ENCODE measurements at places on chromosomes 1 and 21.

GRCh38 chr1:64121766-64122385, 81.5 kb upstream of the UBE2U start:
- DNase-seq, result peak; percentile 39

DNA sequence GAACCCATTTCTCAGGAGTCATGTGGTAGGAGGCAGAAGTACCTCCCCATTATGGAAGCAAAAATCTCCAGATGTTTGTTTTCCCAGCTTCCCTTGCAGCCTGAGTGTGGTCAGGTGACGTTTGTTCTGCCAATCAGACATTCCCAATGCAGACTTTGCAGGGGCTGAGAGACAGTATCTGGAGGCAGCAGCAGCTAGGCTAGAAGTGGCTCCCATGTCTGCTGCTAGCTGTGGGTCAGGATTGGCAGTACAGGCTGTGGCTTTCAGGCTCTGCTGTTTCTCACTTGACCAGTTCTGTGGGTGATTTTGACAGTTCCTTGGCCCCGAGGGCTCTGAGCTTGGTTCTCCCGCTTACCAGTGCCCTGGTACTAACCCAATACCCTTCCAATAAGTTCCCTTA, 58.6 kb upstream of the NBPF3 start:
- DNase-seq, result no peak

GRCh38 chr1:229149435-229149834, 121.5 kb upstream of the RAB4A start:
- DNase-seq, result no peak

DNA sequence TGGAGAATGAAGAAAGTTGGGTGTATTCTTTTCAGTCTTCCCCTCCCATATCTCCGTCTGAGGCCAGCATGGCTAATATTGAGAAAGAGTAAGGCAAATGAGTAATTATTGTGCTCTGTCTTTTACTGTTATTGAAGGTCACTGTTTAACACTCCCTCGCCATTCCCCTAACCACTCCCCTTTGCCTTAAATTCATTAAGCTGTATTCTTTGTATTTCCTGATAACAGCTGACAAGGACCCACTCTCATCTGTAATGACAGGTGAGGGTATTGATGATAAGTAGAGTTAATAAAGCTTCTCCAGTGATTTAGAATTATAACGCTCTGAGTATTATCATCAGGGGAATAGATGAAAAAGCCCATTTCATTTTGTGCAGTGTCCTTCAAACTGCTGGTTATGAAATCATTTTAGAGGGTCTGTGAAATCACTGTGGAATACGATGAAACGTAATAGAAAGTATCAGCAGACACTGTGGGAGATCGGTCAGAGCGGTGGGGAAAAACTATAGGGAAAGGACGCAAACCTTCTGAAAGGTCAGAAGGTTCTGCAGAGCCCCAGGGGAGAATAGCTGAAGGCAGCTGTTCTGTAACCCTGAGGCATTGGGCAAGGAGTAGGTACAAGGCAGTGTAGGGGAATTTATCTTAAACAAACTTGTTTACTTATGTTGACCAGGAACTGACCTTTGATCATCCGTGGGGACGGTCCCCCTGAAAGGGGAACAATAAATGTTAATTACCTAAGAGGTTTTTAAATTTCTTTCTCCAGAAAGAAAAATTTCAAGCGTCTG, 46.3 kb upstream of the CACYBP start:
- peak; percentile 85 for DNase-seq

GRCh38 chr1:161164901-161165610, 1.2 kb upstream of the PPOX start:
- DNase-seq, result peak; percentile 51

- no peak for DNase-seq
These were observed 20.7 kb upstream of the HPCAL4 start for GRCh38 chr1:39711966-39712340.

DNA sequence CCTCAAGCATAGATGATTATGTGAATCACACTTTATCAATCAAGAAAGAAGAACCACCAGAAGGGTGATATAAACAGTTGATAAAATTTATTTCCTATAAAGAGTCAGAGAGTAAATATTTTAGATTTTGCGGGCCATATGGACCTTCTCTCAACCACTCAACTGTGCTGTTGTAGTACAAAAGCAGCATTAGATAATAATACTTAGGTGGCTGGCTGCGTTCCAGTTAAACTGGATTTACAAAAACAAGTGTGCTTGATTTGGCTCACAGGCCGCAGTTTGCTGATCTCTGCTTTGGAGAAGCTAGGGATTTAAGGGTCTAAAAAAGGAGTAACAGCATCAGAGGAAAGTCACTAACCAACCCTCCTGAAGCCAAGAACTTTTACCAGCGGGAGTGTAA, 1406.0 kb downstream of the KCNT2 start:
- peak; percentile 19 for DNase-seq

- peak; percentile 71 for DNase-seq
These were observed 10.8 kb downstream of the OSBPL9 start for GRCh38 chr1:51627672-51628071.

DNA sequence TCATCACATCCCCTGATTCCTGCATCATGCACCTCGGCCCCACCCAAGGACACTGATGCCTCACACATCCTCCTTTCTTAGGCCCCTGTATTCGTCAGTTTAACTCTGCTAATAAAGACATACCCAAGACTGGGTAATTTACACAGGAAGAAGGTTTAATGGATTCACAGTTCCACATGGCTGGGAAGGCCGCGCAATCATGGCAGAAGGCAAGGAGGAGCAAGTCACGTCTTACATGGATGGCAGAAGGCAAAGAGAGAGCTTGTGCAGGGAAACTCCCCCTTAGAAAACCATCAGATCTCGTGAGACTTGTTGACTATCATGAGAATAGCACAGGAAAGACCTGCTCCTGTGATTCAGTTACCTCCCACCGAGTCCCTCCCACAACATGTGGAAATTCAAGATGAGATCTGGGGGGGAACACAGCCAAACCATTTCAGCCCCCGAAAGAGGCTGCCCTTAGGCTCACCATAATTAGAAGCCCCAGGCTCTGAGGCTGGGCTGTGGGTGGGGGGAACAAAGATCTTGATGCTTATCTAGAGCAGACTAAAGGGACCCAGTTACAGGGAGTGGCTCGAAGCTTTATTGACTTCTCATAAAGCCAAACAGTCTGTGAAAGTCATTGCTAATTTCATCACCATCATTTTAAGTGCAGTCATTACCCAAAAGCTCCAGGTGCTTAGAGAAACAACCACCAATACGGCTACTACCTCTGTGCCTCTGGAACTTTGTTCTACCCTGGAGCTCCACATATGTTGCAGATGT, 181.5 kb downstream of the MATN1 start:
- DNase-seq, result no peak

DNA sequence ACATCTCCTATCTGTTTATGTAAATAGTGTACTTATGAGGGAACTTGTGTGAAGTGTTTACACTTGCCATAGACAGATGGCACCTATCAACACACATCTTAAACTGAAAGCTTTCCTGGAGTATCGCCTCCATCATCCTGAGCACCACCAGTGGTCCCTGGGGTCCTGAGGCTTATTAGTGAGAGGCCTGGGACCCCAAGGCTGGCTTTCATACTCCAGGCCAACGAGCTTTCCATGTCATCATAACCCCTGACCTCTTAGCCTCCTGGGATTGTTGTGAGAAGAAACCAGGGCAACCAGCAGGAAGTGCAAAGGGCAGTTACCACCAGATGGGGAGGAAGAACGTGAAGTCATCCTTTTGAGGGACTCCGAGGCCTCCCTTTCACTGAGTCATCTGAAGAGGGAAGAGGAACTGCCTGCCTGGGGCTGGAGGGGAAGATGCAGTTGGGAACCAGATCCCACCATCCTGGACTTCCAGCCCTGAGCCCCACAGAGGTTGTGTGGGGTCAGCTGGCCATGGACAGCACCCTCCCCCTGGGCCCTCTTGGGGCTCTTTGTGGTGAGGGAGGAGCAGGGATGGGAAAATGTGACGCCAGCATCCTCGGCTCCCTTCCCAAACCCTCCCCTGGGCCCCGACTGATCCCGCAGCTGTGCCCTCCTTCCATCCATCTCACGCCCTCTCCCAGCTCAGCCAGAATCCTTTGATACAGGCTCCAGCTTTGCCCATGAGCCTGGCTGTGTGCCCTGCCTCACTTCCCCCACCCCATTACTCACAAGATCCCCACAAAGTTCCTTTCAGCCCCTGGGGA, 5.8 kb downstream of the INKA2 start:
- peak; percentile 98 for DNase-seq

DNA sequence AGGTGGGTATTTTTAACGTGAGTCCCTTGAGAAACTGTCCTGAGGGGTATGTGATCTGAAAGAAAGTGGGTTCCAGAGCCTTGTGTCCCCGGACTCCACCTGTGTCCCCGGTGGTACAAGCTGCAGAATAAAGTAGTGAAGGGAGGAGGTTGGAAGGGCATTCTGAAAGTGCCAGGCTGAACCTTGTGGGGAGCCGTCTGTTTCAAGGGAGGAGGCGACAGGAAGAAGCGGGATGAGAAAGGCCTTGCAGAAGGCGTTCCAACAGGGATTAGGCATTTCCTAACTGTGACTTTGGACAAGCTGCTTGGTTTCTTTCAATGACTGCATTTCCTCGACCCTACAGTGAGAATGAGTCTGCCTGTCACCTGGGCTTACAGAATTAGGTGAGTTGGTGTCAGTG, 5.8 kb downstream of the FOXD3 start:
- DNase-seq, result no peak

DNA sequence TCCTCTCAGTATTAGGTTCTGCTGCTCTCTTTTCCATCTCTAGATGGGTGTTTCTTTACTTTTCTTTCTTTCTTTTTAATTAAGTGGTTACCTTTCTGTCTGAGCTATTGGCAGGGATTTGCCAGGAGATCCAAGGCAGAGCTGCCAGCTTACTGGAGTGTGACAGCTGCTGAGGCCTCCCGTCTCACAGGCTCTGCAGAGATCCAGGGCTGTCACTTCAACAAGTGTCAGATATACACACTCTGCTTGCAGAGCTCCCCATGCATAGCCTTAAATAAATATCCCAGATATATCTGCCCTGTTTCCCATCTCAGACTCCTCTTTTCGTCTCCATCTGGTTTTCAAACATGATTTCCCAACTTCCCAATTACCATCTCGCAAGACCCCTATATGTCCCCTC, 124.3 kb downstream of the NOS1AP start:
- DNase-seq, result peak; percentile 69

- DNase-seq, result no peak
These were observed 209.8 kb downstream of the DISC1 start for GRCh38 chr1:231836227-231836893.

GRCh38 chr1:35577071-35577998, 4.2 kb downstream of the TFAP2E start:
- DNase-seq, result no peak

DNA sequence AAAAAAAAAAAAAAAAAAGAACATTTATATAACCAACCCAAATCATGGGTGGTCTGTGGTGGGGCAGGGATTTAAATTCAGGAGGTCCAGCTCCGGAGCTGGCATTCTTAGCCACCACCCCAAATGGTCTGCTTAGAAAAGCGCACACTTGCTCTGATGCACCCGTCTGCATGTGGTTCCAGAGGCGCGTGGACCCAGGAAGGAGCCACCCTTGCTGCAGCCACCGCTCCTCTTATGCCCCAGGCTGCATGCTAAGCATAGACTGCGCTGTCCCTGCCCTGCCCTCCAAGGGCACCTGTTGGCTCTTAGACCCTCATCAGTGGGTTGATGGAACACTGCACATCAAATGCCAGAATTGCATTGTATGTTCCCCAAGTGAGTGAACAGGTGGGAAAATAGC, 41.4 kb downstream of the ATP5PO start:
- DNase-seq, result no peak

- DNase-seq, result no peak
These were observed 11.6 kb upstream of the MAPKAPK2 start for GRCh38 chr1:206672844-206673758.

DNA sequence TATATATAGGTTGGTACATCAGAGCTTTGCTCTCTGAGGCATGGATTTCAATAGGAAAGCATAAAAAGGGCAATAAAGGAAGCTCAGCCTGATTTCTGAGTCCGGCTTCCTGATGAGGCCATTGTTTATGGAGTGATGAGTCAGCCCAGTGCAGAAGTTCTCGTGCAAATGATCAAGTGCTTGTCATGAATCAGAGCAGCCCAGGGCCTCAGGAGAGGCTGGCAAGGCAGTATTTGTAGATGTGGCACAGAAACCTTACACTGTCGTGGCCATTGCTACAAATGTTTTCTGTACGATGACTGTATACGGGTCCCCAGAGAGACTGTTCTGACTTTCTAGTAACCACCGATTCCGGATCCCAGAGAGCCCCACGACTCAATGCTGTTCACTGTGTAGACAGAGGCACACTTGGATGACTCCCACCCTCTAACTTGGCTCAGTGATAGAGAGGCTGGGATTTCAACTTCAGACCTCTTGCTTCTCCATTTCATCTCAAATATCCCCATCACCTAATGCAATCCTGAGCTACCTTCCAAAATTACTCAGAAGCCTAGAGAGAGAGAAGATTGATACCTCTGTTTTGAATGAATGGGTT, 26.8 kb downstream of the UMODL1 start:
- peak; percentile 97 for DNase-seq

- no peak for DNase-seq
These were observed 49.7 kb downstream of the LRRC8C start for GRCh38 chr1:89682611-89683010.

- DNase-seq, result no peak
These were observed 93.1 kb upstream of the C8B start for GRCh38 chr1:57058652-57059501.

DNA sequence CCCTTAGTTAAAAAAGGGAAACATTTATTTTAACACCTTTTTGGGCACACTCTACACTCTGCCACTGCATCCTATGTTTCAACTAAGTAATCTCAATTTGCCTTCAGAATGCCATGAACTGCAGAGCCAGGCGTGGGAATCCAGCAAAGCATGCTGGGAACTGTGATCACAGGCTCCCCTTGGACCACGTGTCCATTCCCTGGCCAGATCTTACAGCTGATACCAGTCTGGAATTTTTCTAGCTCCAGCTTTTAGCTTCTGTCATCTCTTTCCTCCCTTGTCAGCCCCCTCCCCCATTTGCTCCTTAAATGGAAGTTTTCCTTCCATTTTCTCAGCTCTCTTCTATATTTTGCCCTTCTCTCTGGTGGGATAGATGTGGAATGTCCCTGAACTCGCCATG, 29.4 kb downstream of the RCSD1 start:
- no peak for DNase-seq

- DNase-seq, result no peak
These were observed 3.9 kb downstream of the C1orf198 start for GRCh38 chr1:230864441-230864840.

- DNase-seq, result no peak
These were observed 79.5 kb downstream of the JAK1 start for GRCh38 chr1:64886877-64887276.

DNA sequence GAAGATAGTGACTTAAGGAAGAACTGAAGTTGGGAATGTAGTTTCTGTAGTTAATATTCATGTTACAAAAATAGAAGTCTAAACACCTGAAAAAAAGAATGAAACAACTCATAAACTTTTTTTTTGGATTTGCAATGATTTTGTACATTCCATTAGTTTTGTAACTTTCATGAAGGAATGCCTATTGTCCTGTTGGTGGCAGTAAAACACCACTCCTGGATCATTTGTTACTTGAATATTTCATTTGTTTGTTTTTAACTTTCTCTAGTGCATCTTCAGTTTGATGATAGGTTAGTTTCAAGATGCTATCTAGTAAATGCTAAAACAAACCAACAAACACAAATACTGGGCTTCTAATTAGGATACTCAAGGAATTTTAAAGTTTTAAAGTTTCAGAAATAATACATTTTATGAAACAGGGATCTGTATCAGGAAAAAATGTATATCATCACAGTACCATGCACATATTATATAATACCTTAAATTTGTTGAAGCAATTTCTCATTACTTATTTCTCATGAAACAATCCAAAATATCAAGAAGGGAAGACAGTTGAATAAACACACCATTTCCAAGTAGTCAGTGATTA, 229.7 kb upstream of the CACYBP start:
- DNase-seq, result peak; percentile 76
